ENCODE measurements at places on chromosomes 6 and 20.

GRCh38 chr6:24051942-24052589 lies 73.9 kb upstream of the NRSN1 start:
- no peak for DNase-seq

DNA sequence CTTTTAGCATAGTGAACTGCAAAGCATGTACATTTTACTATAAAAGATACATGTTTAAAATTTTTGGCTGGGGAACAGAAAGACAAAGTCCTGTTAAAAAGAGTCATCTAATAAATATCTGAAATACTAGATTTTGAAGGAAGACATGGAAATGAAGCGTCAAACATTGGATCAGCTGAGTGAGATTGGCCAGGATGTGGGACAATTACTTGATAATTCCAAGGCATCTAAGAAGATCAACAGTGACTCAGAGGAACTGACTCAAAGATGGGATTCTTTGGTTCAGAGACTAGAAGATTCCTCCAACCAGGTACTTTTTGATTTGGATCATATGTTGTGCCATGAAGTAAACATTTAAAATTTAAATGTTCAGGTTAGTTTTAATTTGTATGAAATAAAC lies 162.3 kb downstream of the UTRN start:
- DNase-seq = no peak

GRCh38 chr6:93423542-93423941 lies 4.2 kb upstream of the EPHA7 start:
- no peak for DNase-seq

DNA sequence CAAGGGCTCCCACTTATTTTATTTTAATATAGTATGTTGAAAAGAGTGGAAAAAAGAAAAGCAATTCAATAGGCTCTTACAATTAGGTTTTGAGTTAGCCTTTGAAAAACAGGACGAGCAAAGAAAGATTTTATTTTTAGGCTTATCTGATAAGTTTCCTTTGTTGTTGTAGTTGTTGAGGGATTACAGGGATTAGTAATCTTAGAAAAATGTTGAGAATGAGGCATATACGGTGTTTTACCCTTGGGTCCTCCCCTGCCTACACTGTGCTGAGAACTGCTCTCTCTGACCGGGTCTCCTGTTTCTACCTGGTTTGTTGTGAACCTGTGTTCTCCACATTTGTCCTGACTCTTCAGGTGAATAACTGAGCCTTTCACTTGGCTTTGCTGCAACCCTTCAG lies 16.7 kb downstream of the TRAPPC3L start:
- DNase-seq = no peak

DNA sequence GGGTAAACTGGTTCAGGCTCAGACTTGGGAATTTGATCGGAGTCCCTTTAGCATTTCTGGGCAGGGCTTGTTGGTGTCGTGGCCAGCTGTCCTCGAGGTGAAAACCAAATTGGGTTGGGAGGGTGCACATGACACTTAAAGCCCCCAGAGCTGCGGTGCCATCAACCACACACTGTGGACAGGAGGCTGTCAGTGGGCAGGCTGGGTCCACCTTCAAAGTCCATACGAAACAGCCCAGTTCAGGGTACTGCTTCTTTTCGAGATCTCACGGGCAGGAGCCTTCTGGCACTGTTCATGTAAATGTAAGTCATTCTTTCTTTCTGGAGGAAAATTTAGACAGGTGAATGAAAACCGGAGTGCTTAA lies 7.0 kb downstream of the SYNJ2 start:
- DNase-seq = no peak

GRCh38 chr6:16769131-16769985 lies 8.1 kb upstream of the ATXN1 start:
- peak; percentile 40 for DNase-seq

GRCh38 chr6:152364866-152365265 lies 272.3 kb downstream of the SYNE1 start:
- DNase-seq = no peak

DNA sequence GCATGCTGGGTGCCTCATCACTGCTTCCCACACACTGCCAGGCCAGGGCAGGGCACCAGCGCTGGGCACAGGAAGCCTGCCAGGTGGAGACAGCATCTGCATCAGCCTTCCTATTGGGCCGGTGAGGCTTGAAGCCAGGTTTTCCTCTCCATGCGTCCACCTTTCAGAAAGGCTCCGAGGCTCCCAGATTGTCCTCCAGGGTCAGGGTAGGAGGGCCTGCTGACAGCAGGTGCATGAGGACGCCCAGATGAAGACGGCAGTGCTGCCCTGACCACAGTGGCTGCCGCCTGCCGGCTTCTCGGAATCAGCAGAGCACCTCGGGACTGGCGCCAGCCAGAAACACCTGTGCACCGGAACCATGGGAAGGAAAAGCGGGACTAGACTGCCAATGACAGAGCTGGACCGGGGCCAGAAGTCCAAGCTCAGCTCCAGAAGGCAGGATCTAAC lies 170.5 kb upstream of the CST7 start:
- no peak for DNase-seq

DNA sequence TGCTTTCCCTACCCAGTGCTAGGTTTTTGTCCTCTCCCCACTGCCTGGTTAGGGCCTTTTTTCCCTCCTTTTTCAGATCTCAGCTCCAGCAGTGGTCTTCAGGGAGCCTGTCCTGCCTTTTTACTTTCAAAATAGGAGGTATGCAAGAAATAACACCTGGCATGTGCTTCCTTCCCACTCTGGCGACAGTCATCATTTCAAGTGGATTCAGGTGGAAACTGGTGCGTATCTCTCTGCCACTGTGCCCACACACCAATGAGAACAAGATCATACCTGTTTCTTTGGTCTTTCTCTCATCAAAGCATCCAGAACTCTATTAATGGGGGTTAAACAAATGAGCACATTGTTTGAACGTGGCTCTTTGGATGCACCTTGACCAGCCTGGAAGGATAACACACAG lies 95.7 kb upstream of the GGTLC1 start:
- no peak for DNase-seq

DNA sequence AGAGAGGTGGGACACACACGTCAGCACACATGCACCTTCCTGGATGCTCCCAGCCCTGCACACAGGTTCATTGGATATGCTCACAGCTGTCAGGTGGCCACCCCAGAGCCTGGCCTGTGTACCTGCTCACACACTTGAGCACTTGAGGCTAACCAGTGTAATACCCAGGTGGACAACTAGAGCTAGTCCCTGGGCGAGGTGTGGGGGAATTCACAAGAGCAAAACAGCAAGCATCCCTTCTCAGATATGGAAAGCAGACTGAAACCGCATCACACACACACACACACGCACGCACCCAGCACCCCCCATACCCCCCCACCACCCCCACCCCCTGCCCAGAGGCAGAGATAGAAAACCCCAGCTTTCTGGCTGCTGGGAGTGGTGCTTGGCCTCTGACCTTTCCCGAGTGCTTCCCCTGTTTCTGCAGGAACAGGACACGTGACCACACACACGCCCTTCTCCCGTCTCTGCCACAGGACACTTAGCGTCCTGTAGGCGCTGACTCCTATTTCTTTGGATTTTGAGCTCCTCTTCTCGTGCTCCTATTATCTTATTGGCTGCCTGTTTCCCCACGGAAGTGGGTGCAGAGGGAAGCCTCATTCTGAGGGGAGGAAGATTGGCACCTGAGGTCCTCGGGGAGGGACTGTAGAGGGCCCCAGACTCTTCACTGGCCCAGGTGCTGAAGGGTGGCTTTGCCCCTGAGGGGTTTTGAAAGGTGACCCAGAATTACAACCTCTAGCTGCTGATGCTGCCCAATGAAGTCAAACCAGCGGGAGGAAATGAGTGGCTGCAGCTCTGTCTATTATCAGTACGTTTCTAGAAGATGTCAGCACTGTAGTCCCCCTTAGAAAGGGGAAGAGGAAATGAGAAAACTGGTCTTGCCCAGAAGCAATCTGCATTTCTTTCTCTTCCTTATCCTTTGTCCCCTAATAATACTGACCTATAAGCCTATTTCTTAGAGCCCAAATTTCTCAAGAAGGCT lies 65.8 kb downstream of the SYTL3 start:
- DNase-seq = no peak

DNA sequence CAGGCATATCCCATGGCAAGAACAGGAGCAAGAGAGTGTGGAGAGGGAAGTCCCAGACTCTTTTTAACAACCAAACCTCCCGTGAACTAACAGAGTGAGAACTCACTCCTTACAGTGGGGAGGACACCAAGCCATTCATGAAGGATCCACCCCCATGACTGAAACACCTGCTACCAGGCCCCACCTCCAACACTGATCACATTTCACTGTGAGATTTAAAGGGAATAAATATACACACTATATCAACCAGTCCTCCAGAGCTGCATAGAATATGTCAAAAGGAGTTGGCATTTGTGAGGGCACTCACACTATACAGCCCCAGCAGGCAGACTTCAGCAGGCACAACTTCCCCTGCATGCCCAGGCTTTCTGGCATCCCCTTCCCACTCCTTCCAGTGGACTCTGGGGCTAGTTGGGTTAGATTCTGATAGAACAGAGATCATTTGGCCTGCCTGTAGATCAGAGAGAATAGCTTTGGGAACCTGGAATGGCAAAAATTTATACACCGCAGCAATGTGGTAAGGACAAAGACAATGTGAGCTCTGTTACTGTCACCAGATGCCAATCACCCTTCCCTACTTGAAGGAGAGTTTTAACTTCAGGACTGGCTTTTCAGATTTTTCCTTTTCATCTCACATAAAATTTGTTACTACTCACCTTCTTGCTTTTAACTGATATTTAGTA lies 25.2 kb upstream of the TENT5A start:
- no peak for DNase-seq

- no peak for DNase-seq
These were observed 48.7 kb downstream of the PSMG4 start for GRCh38 chr6:3307436-3307835.

DNA sequence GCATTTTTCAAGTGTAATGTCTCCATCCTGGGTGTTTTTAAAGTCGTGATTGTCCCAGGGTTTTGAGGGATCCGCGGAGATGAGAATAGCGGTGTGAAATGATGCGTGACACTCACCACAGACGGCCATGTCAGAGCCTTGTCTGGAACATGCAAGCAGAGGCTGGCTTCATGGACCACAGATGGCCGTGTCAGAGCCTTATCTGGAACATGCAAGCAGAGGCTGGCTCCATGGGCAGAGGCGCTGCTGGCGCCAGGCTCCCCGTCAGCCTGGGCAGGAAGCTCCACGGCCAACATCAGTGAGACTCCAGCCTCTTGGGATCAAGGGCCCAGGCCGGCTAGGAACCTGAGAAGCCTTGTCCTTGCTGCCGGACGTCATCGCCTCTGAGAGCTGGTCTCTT lies 7.7 kb upstream of the MRGBP start:
- DNase-seq = no peak

GRCh38 chr6:36938536-36938935 lies 16.0 kb upstream of the PI16 start:
- no peak for DNase-seq

DNA sequence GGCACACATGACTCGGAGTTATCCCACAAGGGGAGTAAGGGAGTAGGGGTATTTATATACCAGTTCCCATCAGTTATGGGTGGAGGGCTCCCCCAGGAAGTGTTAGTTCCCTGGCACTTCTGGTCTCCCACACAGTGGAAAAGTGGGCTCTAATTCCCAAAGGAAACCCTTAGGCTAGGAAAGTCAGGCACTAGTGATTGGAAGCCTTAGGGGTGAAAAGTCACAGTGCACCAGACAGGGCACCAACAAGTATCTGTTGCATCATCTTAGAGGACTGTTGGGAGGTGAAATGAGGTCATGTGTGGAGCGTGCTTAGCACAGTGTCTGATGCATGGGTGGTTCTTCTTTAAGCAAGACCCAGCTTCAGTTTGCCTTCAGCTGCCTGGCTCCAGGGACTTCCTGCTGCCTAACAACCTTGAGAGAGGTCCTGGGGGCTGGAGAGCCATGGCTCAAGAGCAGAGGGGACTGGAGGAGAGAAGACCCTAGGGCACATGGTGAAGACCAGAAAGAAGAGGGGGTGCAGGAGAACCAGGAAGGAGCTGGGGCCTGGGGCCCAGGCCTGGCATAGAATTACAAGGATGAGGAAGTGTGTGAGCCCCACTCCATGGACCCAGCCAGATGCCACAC lies 7.5 kb upstream of the FOXP4 start:
- DNase-seq = no peak

DNA sequence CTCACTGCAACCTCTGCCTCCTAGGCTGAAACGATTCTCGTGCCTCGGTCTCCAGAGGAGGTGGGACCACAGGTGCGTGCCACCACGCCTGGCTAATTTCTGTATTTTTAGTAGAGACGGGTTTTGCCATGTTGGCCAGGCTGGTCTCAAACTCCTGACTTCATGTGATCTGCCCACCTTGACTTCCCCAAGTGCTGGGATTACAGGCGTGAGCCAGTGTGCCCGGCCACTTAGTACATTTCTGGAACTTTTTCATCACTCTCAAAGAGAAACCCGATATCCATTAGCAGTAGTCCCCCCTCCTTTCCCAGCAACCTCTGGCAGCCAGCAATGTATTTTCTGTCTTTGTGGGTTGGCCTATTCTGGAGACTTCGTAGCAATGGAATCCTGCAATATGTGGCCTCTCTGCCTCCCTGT lies 109.8 kb downstream of the JARID2 start:
- no peak for DNase-seq

DNA sequence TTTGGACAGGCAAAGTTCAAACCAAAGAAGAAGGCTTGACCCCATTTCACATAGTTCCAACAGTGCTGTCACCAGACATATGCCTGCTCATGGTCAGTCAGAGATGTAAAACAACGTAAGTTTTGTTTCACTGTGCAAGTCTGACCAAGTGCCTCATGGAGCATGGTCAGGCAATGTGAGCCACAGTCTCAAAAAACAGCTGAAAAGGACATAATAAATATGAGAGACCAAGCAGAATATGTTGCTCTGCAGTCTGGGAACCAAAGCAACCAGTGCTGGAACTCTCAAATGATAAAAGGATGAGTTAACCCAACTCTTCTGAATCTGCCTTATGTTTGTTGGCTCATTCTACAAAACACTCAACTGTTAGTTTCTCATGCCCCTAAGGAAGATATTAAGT lies 39.9 kb upstream of the DST start:
- no peak for DNase-seq

- DNase-seq = no peak
These were observed 2.1 kb upstream of the RPS12 start for GRCh38 chr6:132812255-132812732.

GRCh38 chr6:100986921-100987320 lies 105.8 kb upstream of the ASCC3 start:
- DNase-seq = no peak

DNA sequence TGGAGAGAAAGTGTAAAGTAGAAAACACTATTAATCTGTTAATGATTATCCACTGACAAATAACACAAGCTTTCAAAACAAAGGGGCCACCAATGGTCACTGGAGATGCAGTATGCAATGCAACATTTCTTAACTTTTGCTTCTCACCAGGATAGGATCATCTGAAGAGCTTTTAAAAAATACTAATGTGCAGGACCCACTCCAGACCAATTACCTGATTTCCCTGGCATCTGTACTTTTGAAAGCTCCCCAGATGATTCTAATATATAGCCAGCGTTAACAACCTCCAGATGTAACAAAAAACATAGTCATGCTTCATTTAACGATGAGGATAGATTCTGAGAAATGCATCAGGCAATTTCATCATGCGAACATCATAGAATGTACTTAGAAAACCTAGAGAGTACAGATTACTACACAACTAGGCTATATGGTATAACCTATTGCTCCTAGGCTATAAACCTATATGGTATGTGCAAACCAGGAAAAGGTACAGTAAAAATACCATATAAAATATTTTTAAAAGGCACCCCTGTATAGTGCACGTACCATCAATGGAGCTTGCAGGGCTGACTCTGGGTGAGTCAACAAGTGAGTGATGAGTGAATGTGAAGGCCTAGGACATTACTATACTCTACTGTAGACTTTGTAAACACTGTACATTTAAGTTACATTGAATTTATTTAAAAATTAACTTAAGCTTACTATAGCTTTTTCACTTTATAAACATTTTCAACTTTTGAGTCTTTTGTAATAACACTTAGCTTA lies 69.2 kb downstream of the ATG5 start:
- DNase-seq = no peak

GRCh38 chr6:95545686-95546085 lies 31.6 kb upstream of the MANEA start:
- no peak for DNase-seq
